ENCODE measurements at places on chromosomes 13 and 19.

GRCh38 chr19:47595944-47596343, 13.0 kb upstream of the BICRA start:
- no peak for DNase-seq

DNA sequence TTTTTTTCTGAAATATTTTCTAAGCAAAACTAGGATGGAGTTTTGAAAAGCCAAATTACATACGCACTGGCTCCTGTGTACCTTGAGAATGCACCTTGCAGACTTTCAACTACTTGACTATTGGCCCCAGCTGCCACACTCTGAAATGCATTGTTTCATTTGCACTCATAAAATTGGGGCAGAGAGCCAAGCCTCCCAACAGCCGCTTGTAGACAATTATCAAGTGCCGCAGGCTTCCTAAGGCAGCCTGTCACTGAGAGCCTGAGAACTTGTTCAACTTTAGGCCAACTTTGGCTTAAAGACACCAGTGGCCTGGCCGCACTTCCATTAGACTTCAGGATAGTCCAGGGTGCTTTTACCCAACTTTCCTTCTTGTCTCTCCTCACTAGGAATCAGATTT, 115.7 kb upstream of the STARD13 start:
- no peak for DNase-seq

DNA sequence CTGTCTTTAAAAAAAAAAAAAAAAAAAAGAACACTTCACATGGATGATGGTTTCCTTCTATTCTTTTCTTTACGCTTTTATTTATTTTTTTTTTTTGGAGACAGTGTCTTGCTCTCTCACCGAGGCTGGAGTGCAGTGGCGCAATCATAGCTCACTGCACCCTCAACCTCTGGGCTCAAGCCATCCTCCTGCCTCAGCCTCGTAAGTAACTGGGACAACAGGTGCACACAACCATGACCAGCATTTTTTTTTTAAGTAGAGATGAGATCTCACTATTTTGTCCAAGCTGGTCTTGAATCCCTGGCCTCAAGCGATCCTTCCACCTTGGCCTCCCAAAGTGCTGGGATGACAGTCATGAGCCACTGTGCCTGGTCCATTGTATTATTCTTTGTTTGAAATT, 24.3 kb downstream of the ANKRD27 start:
- no peak for DNase-seq

DNA sequence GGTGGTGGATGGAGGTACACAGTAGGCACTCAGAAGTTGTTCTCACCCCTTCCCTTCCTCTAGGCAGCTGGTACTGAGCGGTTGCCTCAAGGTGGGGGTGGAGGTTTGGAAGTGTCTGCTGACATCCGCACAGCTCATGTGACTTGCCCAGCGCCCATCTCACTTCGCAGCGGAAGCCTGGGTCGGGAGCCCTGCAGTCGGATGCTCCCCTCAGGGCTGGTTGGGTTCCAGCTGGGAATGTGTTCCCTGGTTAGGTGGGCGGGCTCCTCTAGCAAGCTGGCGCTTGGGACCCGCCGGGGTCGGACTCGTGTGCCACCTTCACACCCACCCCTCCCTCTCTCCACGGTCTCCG, 10.2 kb downstream of the PPP1R37 start:
- DNase-seq: no peak

- no peak for DNase-seq
Measured at GRCh38 chr13:20002787-20003186, 44.3 kb downstream of the ZMYM2 start.

DNA sequence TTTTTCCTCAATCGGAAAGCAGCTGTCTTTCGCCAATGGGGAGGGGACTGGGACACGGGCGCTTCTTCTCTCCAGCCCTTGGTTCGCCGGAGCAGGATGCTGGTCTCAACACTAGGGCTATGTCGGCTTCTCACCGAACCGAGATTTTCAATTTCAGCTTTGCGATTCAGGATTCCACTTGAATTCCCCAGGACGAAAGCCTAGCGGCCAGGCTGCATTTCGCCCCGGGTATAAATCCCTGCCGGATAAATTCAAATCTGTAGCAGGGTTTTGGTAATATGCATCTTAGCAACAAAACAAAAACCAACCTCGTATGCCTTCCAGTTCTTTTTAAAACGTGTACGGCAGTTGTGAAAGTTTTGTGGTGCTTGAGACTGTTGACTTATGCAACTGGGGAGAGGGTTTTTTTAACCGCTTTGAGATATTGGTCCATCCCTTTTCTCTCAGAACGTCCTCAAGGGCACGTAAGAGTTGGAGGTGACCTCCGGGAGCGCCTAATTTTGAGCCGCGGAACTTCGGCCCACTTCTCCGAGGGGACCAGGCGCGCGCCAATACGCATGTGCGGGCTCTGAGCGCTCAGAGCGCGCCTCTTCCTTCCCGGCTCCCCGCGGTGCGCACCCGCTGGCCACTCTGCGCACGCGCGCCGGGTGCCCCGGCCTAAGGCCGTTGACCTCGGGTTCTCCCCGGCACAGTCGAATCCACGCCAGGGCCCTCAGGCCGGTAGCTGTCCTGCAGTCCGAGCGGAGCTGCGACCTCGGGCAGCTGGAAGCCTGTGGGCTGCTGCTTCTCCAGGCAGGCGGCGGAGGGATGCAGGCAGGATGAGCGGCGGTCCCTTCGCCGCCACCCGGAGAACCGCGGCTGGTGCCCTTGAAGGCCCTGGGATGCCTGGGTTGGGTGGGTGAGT, 7.6 kb downstream of the POU4F1 start:
- no peak for DNase-seq

DNA sequence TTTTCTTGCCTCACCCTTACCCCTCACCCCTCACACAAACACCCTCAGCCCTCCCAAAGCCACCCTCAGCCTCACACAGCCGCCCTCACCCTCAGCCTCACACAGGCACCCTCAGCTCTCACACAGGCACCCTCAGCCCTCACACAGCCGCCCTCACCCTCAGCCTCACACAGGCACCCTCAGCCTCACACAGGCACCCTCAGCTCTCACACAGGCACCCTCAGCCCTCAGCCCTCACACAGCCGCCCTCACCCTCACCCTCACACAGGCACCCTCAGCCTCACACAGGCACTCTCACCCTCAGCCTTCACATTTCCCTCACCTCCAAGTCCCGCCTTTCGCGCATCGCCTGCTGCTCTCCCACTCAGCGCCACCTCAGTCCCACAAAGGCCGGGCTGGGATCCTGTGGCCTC, 287 bp upstream of the ZSCAN22 start:
- DNase-seq: no peak
